ENCODE measurements at places on chromosomes 5 and 9.
A peak's percentile ranks its signal among the peaks of the same experiment; 100 is the strongest.

- DNase-seq = no peak
Measured at GRCh38 chr9:3508521-3509291, 17.1 kb downstream of the RFX3 start.

DNA sequence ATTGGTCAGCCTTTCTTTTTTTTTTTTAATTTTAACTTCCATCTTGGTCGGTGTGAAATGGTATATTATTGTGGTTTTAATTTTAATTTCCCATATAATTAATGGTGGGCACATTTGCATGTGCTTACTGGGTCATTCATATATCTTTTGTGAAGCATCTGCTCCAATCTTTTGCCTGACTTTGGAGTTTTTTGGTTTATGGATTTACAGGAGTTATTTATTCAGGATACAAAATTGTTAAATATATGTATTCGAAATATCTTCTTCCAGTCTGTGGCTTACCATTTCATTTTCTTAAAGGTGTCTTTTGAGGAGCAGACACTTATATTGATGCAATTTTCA is 682 bp upstream of the RIGI start:
- no peak for DNase-seq

- no peak for DNase-seq
Measured at GRCh38 chr5:38478878-38479277, 77.6 kb downstream of the LIFR start.

GRCh38 chr5:155943516-155944407 is 383.2 kb upstream of the SGCD start:
- peak; percentile 39 for DNase-seq

DNA sequence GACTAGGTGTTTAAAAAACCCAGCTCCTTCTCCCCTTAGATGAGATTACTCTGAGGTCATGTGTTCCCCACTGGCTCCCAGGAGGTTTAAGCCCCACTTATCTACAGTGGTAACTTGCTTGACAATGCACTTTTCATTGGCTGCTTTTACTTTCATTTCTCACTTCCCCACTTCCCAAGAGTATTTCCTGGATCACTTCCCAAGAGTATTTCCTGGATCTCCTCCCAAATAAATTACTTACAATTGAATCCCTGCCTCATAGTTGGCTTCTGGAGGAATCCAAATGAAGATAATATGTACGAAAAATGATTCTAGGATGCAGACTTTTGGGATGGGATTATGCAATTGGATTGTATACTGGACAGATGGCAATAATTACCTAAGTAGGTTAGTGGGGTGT is 47.1 kb upstream of the CHSY3 start:
- DNase-seq = no peak

DNA sequence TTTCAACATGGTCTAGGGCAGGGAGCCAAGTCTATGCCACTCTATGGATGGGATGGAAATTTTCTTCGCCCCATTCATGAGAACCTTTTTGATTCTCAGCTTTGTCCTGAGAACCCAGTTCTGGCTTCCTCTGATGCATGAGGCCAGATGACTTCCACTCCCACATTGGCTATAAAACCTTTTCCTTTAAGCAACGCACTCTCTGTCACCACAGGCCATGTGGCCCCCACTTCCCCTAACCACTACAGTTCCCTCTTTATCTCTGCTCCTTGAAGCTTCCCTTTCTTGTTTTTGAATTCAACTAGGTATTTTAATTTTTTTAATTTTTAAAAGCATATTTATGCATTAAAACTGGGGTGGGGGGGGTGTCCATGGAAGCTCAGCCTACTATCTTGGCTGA is 401.3 kb downstream of the ENC1 start:
- no peak for DNase-seq

DNA sequence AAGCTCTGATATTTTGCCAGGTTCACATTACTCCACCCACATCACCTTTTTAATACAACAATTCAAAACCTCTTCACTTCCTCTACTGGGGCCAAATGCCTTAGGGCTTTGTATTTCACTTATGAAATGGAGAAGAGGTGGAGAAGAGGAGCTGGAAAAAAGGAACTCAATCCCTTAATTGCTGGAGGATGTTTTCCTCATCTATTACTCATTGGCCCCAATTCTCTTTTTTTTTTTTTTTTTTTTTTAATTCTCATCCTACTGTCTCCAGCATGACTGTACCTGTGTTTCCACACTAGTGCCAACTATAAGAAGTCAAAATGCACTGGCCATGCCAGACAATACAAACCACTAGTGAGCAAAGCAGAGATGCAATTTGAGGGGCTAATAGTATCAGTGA is 20.9 kb downstream of the FAM13B start:
- no peak for DNase-seq

- DNase-seq = no peak
Measured at GRCh38 chr5:160152287-160152686, 33.0 kb upstream of the PWWP2A start.

- peak; percentile 95 for DNase-seq
Measured at GRCh38 chr9:101533334-101534204, at the start of gene RNF20. RNF20 (plus strand) TSS chr9:101533853; CDS start chr9:101535424, 1,571 bp downstream.

DNA sequence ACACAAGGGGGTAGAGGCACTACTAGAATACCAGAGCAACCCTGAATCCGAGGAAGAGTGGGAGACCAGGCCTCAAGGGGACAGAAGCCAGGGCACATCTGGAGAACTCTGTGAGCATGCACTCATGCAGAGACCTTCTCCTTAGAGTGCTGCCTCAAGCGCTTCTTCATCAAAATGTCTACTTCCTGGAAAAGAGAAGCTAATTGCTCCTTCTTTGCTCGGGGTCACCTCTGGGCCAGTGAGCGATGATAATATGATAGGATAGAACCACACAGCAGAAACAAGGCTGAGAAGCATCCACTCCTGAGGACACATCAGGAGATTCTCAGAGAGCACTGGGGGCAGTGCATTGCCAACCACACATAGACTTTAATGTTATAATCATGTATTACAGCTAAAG is 23.7 kb upstream of the LMNB1 start:
- DNase-seq = no peak

GRCh38 chr9:35859310-35859989 is 10.8 kb downstream of the OR13J1 start:
- no peak for DNase-seq

- peak; percentile 24 for DNase-seq
Measured at GRCh38 chr5:158943057-158943456, 156.7 kb downstream of the EBF1 start.

DNA sequence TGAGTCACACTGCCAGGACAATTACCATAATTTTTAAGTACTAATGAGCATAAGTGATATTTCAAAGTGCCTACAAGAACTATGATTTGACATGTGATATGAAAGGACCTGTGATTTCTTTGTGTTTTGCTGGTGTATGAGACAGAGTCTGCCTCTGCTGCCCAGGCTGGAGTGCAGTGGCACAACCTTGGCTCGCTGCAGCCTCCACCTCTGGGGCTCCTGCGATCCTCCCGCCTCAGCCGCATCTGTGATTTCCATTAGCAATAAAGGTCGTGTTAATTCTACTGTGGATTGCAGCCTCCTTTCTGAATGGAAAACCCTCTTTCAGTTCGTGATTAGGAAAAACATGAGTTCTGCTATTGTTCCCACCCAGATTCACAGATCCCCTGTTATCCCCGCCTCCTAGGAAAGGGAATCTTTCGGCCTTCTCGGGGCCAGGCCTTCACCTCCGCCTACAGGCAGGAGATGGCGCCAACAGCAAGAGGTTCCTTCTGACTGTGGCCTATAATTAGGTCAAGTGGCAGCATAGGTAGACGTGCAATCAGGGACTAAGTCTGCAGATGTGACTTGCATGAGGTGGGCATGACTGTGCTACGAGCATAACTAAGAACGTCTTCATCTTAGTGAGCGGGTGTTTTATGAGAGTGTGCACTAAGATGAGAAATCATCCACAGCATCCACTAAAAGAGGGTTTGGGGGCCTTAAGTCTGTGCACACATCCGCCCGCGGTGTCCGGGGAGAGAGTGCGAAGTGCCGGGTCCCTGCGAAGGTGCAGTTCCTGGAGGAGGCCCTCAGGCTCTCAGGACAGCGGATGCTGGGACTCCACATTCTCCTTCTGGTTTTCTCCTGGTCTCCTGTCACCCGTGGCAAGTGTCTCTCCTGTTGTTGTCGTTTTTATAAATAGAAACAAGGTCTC is 23.1 kb downstream of the TRIM7 start:
- DNase-seq = peak; percentile 84

DNA sequence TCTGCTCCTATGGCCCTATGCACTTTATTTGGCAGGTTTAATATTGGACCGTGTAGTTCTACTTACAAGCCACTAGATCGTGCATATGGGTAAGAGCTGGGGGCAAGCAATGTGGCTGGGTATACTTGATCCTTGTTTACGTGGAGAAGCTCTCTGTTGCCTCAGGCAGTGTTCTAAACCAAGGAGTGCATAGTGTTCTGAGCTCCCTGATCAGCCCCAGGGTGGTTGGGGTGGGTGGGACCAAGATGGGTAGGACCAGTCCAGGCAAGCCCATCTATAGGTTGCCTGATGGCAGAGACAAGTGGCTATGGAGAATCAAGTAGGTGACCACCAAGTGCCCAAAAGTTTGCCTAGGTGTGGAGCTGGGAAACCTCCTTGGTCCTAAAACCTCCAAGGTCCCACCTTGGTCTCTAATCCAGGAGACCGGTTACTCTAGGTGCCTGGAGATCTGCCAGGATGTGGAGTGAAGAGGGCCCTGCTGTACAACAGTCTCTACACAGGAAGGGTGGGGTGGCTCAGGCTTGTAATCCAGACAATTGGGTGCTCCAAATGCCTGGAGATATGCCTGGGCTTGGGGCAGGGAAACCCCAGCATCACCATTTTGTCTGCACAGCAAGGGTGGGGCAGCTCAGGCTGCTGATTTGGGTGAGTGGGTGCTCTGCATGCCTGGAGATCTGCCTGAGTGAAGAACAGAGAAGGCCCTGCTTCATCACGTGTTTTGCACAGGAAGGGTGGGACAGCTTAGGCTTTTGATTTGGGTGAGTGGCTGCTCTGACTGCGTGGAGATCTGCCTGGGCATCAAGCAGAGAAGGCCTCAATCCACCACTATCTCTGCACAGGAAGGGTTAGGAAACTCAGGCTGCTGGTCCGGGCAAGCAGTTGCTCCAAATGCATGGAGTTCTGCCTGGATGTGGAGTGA is 659.8 kb downstream of the TLE4 start:
- DNase-seq = no peak

DNA sequence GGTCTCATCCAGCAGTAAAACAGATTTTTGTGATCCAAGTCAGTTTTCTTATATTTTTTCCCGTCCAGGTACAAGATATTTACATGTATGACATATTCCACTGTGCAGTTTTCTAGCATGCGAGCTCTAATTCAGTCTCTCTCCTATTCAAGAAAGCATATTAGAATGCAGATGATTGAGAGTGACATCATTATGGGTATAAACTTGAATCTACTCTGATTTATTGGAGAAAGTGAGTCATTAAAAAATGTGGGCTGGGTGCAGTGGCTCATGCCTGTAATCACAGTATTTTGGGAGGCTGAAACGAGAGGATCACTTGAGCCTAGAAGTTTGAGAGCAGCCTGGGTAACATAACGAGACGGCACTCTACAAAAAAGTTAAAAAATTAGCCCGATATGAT is 6.2 kb downstream of the FER start:
- DNase-seq = no peak

DNA sequence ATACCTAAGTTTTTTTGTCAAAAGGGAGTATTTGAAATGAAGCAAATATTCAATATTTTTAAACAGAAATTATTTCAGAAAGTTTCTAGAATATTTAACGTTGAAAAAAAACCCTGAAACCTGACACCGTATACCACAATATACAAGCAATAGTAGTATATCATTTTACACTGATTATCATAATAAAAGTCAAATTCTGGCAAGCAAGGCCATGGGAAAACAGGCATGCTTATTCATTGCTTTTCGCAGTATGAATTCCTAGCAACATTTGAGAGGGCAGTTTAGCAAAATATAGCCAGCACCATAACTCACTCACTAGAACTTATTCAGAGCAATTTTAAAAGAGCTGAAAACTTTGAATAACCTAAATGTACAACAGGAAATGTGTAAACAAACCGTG is 46.1 kb downstream of the ERAP1 start:
- no peak for DNase-seq

- DNase-seq = no peak
Measured at GRCh38 chr5:90562341-90562740, 3.7 kb downstream of the ADGRV1 start.

GRCh38 chr5:6899221-6899620 is 186.0 kb downstream of the TENT4A start:
- DNase-seq = peak; percentile 11

DNA sequence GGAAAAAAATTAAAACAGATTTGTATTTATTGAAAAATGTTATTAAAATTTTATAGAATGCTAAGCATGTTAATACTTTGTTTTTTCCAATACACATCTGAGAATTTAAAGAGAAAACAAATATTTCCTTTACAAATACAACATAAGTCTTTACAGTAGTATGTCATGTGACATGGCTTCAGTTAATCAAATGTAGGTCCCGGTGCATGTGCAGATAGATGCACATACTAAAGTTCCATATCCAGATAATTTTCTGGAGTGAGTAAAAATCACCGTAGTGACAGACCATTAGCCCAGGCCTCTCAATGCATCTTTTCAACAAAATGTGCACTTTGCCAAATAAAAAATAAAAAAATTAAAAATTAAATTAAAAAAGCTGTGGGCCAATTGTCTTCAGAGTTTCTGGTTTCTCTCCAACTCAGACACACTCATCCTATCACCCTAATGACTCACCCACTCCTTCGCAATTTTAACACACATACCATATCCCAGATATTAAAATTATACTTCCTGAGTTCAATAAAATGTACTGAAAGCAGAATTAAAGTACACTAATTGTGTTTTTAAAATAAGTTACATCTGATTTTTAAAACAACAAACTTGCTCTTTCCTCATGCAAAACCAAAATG is 508.1 kb downstream of the NR2F1-AS1 start:
- no peak for DNase-seq

GRCh38 chr5:39400713-39401578 is 23.8 kb downstream of the DAB2 start:
- no peak for DNase-seq

DNA sequence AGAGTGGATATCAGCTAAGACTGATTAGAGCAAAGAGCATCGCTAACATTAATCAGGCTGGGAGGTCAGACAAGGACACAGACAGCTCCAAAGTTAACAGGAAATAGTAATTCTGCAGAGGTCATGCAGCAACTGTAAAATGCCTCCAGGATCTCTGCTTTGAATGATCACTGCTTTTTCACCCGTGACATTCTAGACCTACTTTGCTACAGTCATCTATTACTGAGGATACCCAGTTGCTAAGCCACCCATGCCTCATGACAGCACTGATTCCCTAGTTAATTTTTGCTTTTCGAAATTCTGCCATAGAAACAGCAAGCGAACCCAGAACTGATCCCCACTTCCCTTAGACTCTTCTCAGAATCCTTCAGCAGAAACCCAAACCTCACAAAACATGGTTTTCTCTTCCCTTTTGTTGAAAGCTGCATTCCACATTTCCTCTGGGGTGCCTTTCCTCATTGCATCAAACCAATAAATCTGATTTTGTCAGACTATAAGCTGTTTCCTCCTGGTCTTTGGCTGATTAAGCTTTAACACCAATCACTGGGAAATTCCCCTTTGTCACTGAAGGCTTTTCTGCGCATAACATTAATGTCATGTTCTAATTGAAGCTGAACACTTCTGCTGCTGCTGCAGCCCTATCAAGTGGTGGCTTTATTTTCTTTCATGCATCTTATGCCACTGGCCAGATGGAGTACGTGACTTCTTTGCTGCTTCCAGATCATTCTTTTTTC is 201.1 kb upstream of the CHD1 start:
- no peak for DNase-seq
